Pancreas (tissue), 10 donors: ENCODE measurements at places on chromosomes 16 and 17. TPM values are rescaled to one million over a fixed set of nuclear protein-coding genes. Genes with fewer than 3 reads are reported as not detected.

Gene LRRC45
- 5.5 TPM for total RNA-seq

GRCh38 chr16:8885674-8886592 lies 3.8 kb downstream of the LITAFD start:
- H3K4me3 ChIP-seq: no peak overlapping the region
- no peak for DNase-seq
- H3K4me1 ChIP-seq: no peaks in the 10 kb centered on the region
- H3K27ac ChIP-seq: no peak overlapping the region
- peaks cover 7% of the 10 kb centered on the region for H3K36me3 ChIP-seq

DNA sequence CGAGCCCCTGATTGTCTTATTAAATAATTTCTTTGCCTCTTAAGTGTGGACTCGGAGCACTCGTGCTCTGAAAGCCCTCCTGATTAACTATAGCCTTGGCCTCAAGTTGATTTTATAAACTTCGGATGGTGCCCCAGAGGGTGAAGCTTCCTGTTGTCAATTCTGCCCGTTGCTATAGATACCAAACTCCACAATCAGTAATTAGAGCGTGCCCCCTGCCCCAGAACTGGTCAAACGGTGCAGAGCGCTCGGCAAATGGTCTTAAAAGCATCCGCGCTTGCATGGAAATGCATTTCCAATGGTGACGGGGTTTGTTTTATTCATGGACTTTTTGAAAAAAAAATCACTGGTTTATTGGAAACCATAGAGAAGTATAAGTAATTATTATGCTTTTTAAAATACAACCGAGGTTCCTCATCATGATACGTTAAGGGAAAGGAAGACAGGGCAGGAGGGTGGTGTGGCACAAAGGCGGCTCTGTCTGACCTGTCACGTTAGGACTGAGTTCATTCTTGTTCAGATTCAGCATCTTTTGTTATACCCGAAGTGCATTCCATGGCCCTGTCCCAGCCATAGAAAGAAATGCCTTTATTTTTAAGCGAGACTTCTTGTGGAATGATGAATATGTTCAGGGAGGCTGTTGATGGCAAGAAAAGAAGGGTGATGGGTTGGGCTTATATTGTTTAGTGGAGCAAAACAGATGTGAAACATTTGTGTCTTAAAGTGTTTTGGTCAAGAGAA lies 476.4 kb downstream of the MAF start:
- no peaks in the 10 kb centered on the region for H3K4me1 ChIP-seq

DNA sequence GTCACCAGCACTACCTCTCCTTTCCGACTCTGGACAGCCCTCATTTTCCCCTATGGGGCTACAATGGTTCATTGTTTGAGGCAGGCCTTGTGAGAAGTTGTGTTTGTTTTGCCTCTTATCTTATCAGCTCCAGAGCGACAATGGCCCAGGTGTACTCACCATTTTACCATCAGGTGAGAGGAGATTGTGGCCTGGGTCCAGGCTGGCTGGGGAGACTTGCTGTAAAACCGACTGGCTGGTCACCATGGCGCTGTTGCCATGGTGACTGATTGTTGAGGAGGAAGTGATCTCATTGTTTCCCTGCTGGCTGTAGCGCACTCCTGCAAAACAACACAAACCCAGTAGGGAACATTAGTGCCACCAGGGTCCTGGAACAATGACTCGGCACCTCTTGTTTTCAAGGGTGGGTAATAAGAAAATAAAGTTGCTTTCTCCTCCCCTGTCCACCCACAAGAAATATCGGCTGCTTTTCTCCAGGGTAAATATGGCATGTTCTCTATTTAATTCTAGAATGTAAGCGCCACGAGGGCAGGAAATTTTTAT lies 34.4 kb downstream of the HNF1B start:
- H3K27me3 ChIP-seq: no peaks in the 10 kb centered on the region
- no peaks in the 10 kb centered on the region for H3K36me3 ChIP-seq
- peak overlapping the region; percentile 82 for H3K27ac ChIP-seq

GRCh38 chr17:10772425-10773380 lies 31.2 kb downstream of the TMEM238L start:
- H3K36me3 ChIP-seq: no peaks in the 10 kb centered on the region
- no peaks in the 10 kb centered on the region for H3K27me3 ChIP-seq
- H3K27ac ChIP-seq: no peak overlapping the region
- H3K4me3 ChIP-seq: no peak overlapping the region
- H3K4me1 ChIP-seq: no peaks in the 10 kb centered on the region
- DNase-seq: peak; percentile 74

Gene TBC1D3G
- not detected for total RNA-seq

Gene KRT16
- total RNA-seq: 0.32 TPM

- no peaks in the 10 kb centered on the region for H3K4me1 ChIP-seq
- H3K27me3 ChIP-seq: no peaks in the 10 kb centered on the region
- no peak for DNase-seq
- peak overlapping the region; percentile 15 for H3K27ac ChIP-seq
- no peaks in the 10 kb centered on the region for H3K36me3 ChIP-seq
- H3K4me3 ChIP-seq: no peak overlapping the region
Measured at GRCh38 chr17:77341069-77341541, 200.3 kb downstream of the SEC14L1 start.

DNA sequence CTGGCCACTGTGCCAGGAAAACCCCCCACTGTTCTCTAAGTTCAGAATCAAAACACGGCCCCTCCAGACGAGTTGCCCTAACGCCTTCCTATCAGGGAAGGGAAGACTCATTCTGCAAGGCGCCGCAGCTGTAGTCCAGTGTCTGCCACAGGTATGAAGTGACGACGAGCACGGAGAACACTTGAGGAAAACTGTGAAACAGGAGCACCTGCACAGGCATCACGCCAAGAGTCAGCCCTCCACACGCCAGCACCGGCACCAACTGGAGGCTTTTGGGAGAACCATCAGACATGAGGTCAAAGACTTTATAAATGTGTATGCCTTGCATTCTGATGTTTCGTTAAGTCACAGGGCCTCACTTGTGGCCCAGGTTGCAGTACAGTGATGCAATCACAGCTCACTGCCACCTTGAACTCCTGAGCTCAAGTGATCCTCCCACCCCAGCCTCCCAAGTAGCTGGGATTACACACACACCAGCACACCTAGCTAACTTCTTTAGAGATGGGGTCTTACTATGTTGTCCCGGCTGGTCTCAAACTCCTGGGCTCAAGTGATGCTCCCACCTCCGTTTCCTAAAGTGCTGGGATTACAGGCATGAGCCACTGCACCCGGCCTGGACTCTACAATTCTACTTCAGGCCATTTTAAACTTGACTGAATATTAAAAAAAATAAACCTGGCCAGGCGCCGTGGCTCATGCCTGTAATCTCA lies 22.9 kb downstream of the KLHDC4 start:
- DNase-seq: no peak
- peaks cover 5% of the 10 kb centered on the region for H3K36me3 ChIP-seq
- H3K27me3 ChIP-seq: no peaks in the 10 kb centered on the region
- no peak overlapping the region for H3K27ac ChIP-seq
- no peaks in the 10 kb centered on the region for H3K4me1 ChIP-seq

DNA sequence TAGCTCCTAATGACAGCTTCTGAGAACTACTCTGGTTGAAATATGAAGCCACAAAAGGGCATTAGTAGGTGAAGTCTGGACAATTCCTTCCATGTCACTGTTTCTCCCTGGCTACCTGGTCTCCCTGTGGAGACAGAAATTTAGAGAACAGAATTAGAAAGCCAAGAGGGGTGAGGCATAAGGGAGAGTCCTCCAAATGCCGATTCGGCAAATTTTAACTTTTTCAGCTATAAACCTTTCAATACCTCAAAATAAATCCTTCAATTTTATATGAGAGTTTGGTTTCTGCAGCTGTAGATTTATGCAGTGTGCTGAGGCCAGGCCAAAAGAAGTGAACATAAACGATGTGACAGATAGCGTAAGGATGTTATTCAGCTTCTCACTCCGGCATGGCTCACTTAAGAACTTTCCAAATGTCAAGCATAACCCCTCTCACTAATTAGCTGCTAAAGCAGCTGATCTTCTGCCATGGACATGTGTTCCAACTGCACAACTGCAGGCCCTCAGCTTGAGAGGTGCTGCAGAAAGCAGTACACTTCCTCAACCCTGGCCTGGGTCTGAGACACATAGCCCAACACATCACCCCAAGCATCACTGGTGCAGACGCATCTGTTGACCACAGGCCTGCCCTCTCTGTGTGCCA lies 247.9 kb upstream of the SOX9 start:
- no peak overlapping the region for H3K4me3 ChIP-seq
- no peaks in the 10 kb centered on the region for H3K27me3 ChIP-seq
- no peak for DNase-seq
- H3K4me1 ChIP-seq: no peaks in the 10 kb centered on the region
- H3K36me3 ChIP-seq: no peaks in the 10 kb centered on the region
- H3K27ac ChIP-seq: no peak overlapping the region

- H3K27me3 ChIP-seq: no peaks in the 10 kb centered on the region
- no peak overlapping the region for H3K27ac ChIP-seq
- no peak overlapping the region for H3K4me3 ChIP-seq
Measured at GRCh38 chr17:67107811-67108775, 63.7 kb downstream of the CACNG1 start.

DNA sequence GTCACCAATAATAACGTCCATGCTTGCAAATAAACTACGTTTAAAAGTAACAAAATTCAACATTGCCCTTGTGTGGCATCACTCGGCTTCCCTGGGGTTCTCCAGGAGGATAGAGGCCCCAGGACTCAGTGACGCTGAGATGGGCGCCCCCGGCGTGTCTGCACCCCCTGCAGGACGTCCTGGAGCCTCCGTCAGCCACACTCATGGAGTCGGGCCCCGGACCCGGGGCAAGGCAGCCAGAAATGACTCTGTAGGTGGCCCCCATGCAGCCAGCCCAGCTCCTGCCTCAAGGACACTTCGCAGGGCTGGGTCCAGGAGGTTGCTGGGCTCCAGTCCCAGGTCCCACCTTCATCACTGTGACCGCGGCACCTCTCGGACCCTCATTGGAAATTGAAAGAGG lies 16.6 kb upstream of the ACSF3 start:
- no peak for DNase-seq
- H3K27ac ChIP-seq: no peak overlapping the region
- H3K4me1 ChIP-seq: no peaks in the 10 kb centered on the region
- H3K4me3 ChIP-seq: no peak overlapping the region

DNA sequence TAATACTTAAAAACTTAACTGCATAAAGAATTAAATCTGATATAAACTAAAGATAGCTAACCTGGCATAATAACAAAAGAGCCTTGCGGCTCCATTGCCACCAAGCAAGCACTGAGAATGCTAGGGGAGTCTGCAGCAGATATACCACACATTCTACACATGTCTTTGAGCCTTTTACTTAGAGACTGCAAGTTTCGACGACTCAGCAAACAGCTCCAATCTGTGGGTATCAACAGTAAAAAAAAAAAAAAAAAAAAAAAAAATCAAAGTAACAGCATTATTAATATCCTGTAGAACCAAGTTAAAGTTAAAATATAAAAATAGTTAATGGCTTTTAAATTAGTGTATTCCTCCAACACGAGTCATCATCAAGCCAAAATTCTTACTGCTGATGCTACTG lies 27.8 kb upstream of the INTS2 start:
- H3K4me3 ChIP-seq: no peak overlapping the region
- H3K27me3 ChIP-seq: no peaks in the 10 kb centered on the region
- no peaks in the 10 kb centered on the region for H3K4me1 ChIP-seq
- peaks cover 59% of the 10 kb centered on the region for H3K36me3 ChIP-seq
- no peak overlapping the region for H3K27ac ChIP-seq

Gene CFAP119
- 3.1 TPM for total RNA-seq

- H3K36me3 ChIP-seq: no peaks in the 10 kb centered on the region
- no peaks in the 10 kb centered on the region for H3K4me1 ChIP-seq
- H3K27ac ChIP-seq: no peak overlapping the region
- no peak for DNase-seq
Measured at GRCh38 chr17:1958134-1958881, 66.8 kb downstream of the RTN4RL1 start.
